ENCODE measurements at places on chromosomes 7 and 10.

DNA sequence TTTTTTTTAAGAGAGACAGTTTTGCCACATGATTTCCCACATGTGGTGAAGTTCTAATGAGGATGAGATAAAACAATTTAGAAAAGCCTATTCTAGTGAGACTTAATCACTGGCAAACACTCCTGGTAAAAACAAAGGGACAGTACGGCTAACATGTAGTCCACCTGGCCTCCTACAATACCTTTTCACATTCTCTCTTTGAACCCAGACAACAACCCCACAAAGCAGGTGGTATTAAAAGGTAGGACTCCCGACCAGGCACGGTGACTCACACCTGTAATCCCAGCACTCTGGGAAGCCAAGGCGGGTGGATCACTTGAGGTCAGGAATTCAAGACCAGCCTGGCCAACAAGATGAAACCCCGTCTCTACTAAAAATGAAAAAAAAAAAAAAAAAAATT, 12.4 kb downstream of the PARD3 start:
- H3K27me3 ChIP-seq, result no peaks in the 10 kb centered on the region
- DNase-seq, result no peak
- H3K27ac ChIP-seq, result no peak overlapping the region
- H3K36me3 ChIP-seq, result no peaks in the 10 kb centered on the region
- H3K4me1 ChIP-seq, result peaks cover 10% of the 10 kb centered on the region

DNA sequence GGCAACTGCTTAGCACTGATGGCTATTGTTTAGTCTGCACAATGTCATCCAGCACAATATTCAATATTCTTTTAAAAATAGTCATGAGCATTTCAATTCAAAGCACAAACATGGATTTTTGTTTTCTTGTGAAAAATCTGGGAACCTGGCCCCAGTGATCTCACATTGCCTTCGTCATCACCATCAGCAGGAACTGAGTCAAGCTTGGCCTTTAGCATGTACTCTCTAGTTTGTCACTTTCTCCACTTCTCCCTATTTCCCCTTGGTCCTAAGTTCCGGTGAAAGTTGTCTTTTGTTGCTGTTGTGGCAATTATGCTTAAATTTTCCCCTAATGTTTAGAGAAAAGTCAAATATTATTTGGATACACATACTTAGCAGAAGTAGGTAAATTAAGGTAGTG, 252.9 kb upstream of the SORCS1 start:
- no peaks in the 10 kb centered on the region for H3K36me3 ChIP-seq
- H3K4me3 ChIP-seq, result no peak overlapping the region
- DNase-seq, result no peak
- H3K27me3 ChIP-seq, result no peaks in the 10 kb centered on the region
- H3K4me1 ChIP-seq, result no peaks in the 10 kb centered on the region

DNA sequence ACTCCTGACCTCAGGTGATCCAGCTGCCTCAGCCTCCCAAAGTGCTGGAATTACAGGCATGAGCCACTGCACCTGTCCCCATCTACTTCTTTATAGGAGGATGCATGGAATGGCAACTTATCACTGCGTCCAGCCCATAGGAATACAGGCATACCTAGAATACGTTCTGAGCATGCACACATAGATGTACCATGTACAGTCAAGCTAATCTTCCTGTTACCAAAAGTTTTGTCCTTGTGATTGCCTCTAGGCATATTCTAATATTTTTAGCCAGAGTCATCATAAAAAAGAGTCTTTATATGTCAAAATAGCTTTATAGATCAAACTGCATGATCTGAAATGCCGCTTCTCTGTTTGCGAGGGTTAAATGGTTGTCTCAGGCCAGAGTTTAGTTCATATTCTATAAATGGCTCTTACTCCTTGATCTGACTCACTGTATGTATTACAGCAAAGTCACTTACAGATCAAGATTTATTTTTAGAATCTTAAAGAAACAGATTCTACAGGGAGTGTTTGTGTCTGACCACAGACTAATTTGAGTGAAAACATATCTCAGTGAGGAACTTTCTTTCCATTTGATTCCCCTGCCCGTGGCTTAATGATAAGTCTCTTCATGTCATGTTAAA, 210.9 kb downstream of the CREB5 start:
- no peak overlapping the region for H3K27ac ChIP-seq
- no peaks in the 10 kb centered on the region for H3K27me3 ChIP-seq

DNA sequence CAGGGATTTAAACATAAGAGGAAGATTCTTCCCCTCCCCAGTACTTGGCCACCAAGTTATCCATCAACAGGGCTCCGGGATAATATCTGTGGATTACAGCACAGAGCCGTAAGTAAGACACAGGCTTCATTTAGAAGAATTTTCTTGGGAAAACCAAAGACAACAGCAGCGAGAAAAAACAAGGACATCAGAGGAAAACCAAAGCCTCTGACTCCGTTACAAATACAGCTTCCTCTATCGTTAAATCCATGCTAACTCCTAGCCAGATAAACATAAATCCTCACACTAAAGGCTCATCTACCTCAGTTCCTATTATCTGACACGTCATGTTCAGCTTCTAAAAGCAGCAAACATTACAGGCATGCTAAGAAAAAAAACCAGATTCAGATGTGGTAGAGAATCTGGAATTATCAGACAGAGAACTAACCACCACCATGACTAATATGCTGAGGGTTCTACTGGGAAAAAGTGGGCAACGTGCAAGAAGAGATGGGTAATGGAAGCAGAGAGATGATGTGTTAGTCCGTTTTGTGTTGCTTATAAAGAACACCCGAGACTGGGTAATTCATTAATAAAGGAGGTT, 48.4 kb downstream of the BRI3 start:
- no peaks in the 10 kb centered on the region for H3K36me3 ChIP-seq
- no peak overlapping the region for H3K4me3 ChIP-seq
- peak overlapping the region; percentile 86 for H3K27ac ChIP-seq

GRCh38 chr10:101609481-101609880, 21.4 kb downstream of the DPCD start:
- no peaks in the 10 kb centered on the region for H3K27me3 ChIP-seq
- H3K36me3 ChIP-seq, result no peaks in the 10 kb centered on the region
- DNase-seq, result no peak
- no peak overlapping the region for H3K4me3 ChIP-seq
- no peaks in the 10 kb centered on the region for H3K4me1 ChIP-seq

DNA sequence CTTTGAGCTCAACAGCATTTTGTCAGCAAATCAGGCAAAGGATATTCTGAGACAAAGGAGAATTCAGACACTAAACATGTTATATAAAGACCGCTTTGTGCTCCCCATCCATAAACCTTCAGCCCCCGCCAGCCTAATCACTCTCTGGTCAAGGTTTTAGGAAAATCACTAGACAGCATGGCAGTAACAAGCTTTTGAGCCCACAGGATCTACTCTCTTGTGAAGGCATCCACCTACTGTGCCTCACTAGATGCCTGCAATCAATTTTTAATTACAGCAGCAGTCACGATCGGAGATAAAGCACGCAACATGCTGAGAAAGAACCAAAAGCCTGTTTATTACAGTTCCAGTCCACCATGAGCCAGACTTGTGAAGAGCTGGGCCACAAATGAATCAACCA, 19.1 kb downstream of the PDE1C start:
- no peak for DNase-seq
- no peak overlapping the region for H3K27ac ChIP-seq
- H3K4me3 ChIP-seq, result no peak overlapping the region
- H3K4me1 ChIP-seq, result no peaks in the 10 kb centered on the region
- H3K36me3 ChIP-seq, result no peaks in the 10 kb centered on the region

DNA sequence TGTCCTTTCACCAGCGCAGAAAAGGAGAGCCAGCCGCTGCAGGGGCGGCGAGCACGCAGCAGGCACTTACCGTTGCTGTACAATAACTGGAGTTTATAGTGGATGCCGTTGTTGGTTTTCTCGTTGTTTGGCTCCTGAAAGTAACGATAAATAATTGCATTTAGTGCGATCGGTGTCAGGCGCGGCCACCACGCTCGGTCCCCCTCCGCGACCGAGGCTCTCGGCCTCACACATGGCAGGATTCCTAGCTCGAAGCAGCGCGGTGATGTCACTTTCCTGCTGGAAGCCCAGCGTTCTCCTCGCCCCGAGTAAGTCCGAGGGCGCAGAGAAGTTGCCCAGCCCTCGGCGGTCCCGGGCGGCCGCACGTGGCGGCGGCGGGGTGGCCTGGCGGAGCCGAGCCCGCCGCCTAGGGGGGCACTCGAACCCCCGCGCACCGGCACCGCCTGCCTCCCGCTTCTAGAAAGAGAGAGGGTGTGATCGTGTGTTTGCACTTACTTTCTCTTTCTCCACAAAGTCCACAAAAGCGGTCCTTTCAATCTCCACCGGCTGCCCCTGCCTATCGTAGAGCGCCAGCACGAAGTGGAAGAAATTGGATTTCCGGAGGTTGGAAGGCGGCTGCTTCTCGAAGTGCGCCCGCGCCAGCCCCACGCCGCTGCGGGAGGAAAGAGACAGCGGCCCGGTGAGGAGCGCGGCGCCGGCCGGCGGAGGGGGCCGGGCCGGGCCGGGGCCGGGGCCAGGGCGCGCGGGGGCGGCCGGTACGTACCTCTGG, 1.0 kb downstream of the EBF3 start:
- peak overlapping the region; percentile 67 for H3K4me3 ChIP-seq
- no peak overlapping the region for H3K27ac ChIP-seq
- H3K4me1 ChIP-seq, result peaks cover 32% of the 10 kb centered on the region
- H3K36me3 ChIP-seq, result no peaks in the 10 kb centered on the region

DNA sequence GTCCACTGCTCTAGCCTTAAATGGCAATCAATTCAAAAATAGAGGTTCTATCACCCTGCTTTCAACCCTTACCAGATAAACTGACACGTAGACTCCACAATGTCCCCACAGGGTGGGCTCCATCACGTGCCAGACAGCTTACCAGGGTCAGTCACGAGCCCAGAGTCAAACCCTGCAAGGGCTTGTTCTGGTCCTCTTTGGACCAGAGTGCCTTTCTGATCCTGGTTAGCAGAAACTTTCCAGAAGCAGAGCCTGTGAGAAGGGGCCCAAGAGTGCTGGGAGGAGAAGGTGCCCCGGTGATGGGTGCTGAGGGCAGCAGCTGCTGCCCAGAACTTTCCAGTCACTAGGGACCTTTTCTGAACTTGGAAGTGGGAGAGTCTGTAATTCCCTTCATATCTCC, 354 bp upstream of the GIMAP5 start:
- no peaks in the 10 kb centered on the region for H3K36me3 ChIP-seq
- no peaks in the 10 kb centered on the region for H3K4me1 ChIP-seq
- H3K4me3 ChIP-seq, result no peak overlapping the region
- no peak overlapping the region for H3K27ac ChIP-seq
- DNase-seq, result no peak

GRCh38 chr10:76549171-76549570, 1088.4 kb downstream of the KCNMA1 start:
- no peaks in the 10 kb centered on the region for H3K27me3 ChIP-seq
- peak overlapping the region; percentile 65 for H3K27ac ChIP-seq
- peaks cover 8% of the 10 kb centered on the region for H3K4me1 ChIP-seq
- no peaks in the 10 kb centered on the region for H3K36me3 ChIP-seq
- DNase-seq, result no peak

DNA sequence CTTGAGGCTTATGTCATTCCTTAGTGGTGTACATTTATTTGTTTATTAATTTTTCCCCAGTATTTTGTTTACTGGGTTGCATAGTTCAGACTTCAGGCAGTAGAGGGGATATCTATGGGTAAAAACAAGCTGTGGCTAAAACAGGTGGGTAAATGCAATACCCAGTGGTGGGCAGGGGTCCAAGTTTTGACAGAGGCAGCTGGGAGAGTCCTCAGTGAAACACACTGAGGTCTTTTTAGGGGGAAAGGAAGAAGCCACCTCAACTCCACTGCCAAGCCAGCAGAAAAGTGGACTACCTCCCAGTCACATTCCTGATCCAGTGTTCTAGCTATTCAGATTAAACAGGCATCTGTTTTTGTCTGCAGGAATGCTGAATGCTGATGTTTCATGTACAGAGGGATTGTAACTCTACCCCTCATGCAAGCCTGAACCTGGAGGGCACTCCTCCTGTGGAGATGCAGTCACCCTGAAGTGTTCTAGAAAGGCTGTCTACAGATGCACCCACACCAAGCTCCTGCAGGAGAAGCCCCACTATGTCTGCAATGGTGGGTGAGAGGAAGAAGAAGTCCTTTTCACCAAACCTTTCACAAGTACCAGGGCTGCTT, 757.8 kb downstream of the INHBA start:
- H3K36me3 ChIP-seq, result no peaks in the 10 kb centered on the region
- DNase-seq, result no peak
- no peak overlapping the region for H3K27ac ChIP-seq

- H3K4me1 ChIP-seq, result peaks cover 16% of the 10 kb centered on the region
- peak overlapping the region; percentile 20 for H3K27ac ChIP-seq
- DNase-seq, result no peak
- H3K4me3 ChIP-seq, result no peak overlapping the region
- no peaks in the 10 kb centered on the region for H3K36me3 ChIP-seq
- H3K27me3 ChIP-seq, result no peaks in the 10 kb centered on the region
Observed at GRCh38 chr10:76230921-76231285, 799.5 kb downstream of the LRMDA start.

DNA sequence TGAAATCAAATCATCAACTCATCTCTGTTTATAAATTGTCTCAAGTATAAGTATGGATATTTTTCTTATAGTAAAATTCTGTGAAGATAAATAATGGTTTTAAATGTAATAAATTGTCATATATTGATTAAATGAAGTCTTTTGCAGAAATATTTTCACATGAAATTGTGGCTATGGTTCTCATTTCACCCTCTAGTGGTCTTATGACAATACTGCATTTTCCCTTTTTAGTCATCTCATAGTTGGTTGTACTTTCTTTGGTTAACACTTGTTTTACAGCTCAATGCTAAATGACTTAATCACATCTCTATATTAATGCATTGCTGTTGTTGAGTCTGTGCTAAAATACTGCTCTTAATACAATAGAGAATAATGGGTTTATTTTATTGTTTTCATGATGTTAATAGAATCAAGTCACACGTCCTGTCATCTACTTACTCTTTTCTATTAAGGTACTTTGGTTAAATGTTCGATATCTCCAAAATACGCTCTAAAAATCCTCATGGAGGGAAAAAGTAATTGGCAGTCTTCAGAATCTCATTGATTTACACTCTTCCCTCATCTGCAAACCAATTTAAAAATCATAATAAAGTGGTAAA, 38.0 kb upstream of the CACNA2D1 start:
- no peak overlapping the region for H3K27ac ChIP-seq
- no peaks in the 10 kb centered on the region for H3K27me3 ChIP-seq
- no peak overlapping the region for H3K4me3 ChIP-seq
- H3K4me1 ChIP-seq, result no peaks in the 10 kb centered on the region
- DNase-seq, result peak; percentile 9

GRCh38 chr10:23461557-23461956, 22.7 kb downstream of the OTUD1 start:
- H3K27me3 ChIP-seq, result no peaks in the 10 kb centered on the region
- no peaks in the 10 kb centered on the region for H3K4me1 ChIP-seq
- DNase-seq, result no peak
- H3K27ac ChIP-seq, result no peak overlapping the region

DNA sequence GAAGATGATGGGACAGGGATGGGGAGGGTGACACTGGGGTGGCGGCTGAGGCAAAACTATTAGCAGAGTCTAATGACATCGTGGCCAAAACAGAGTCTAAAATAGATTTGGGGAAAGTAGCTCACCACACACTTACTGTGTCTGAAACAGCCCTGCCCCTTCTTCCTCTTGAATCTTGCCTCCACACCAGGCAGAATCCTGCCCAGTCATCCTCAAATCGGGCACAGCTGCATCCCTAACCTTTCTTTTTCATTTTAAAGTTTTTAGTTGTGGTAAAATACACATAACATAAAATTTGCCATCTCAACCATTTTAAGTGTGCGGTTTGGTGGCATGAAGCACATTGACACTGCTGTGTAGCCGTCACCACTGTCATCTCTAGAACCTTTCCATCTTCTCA, 90.0 kb downstream of the PRKAG2 start:
- no peaks in the 10 kb centered on the region for H3K36me3 ChIP-seq
- no peaks in the 10 kb centered on the region for H3K27me3 ChIP-seq
- H3K27ac ChIP-seq, result no peak overlapping the region
- H3K4me1 ChIP-seq, result no peaks in the 10 kb centered on the region
- no peak overlapping the region for H3K4me3 ChIP-seq
